Glutamatergic neuron (in vitro differentiated cells): ENCODE measurements at places on chromosomes 16 and 17. TPM values are rescaled to one million over a fixed set of nuclear protein-coding genes. Genes with fewer than 3 reads are reported as not detected.

The CDK3 gene
- 7.1 TPM for total RNA-seq

The ITFG1 gene
- total RNA-seq = 68.7 TPM

The PYCARD gene
- 0.71 TPM for total RNA-seq

The TVP23A gene
- 8.4 TPM for total RNA-seq

The FGF11 gene
- 4.8 TPM for total RNA-seq

The KRT32 gene
- not detected for total RNA-seq

The PLK1 gene
- total RNA-seq = 16.9 TPM

The DLX3 gene
- 0.37 TPM for total RNA-seq

The USH1G gene
- total RNA-seq = 0.12 TPM

The TBC1D3K gene
- not detected for total RNA-seq

The ZP2 gene
- not detected for total RNA-seq
